Epithelial cell of esophagus (primary cell): ENCODE measurements at places on chromosomes 5 and 9.

- no peak for DNase-seq
These were observed 139.3 kb downstream of the PAX5 start for GRCh38 chr9:36894695-36895310.

GRCh38 chr5:134517553-134517952 is 7.9 kb upstream of the JADE2 start:
- DNase-seq: peak; percentile 39

GRCh38 chr5:61516946-61517345 is 184.9 kb downstream of the ZSWIM6 start:
- no peak for DNase-seq

- DNase-seq: no peak
These were observed 102.9 kb upstream of the LRRTM2 start for GRCh38 chr5:138978080-138978479.

- no peak for DNase-seq
These were observed 90.3 kb upstream of the PHYKPL start for GRCh38 chr5:178322736-178323540.

- no peak for DNase-seq
These were observed 52.4 kb upstream of the PPARGC1B start for GRCh38 chr5:149677731-149678130.

- DNase-seq: no peak
These were observed 291.9 kb upstream of the IRX1 start for GRCh38 chr5:3303777-3304176.

DNA sequence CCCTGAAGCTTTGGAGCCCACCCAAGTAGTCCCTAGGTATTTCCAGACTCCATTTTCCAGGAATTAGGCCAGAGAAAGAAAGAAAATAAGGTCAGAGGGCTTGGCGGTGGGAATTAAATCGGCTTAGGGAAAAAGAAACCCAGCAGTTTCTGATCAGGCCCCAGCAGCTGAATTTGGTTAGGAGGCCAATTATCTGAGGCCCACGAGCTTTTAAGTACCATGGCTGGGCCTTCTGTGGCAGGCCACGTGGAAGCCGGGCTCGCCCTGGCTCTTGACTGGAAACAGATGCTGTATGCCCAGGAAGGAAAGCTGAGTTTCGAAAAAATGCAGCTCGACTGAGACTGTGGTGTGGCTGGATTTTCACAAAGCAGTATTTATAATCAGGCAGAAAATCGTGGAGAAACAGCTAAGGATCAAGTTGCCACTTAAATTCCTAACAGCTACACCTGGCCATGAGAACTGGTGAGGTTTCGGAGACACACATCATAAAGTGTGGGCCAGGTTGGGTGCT is 75.1 kb upstream of the PANK3 start:
- DNase-seq: no peak

GRCh38 chr9:38708759-38709158 is 11.2 kb downstream of the FAM240B start:
- no peak for DNase-seq

GRCh38 chr5:137699336-137700281 is 36.3 kb downstream of the KLHL3 start:
- DNase-seq: no peak

DNA sequence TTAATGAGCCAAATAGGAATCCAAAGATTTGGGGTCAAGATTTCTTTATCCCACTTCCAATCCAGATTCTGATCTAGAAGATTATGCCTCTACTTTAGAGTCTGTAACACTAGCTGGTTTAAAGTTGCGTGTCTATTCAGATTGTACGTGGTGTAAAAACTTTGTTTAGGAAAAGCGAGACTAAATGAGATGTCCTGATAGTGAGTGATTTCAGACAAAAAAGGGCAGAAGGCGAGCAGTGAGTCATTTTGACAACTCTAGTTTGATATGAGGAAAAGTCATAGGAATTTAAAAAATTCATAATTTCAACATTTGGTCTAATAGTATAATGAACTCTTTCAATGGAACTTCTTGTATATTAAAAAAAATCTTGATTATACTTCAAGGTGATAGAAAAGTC is 119.6 kb upstream of the KLF9 start:
- peak; percentile 15 for DNase-seq

DNA sequence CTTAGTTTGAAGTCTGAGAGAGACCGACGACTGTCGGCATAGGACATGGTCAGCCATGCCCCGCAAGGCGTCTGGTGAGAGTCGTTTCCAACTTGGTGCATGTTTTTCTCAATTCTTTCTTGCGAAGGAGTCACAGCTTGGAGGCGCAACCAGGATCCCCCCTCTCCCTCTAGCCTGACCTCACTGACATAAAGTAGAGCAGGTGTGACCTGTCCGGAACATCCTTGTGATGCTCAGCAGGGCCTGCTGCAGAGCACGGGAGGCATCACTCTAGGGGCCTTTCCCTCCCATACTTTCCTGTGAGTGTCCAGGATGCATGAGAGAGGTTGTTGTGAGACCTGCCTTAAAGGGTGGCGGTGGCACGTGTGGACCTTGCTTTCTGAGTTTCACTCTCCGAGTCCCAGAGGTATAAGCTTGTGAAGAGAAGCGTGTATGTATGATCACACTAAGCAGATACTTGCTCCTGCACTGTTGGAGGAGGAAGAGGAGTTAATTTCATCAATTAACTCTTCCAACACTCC is 5.0 kb downstream of the TENT4A start:
- no peak for DNase-seq

- DNase-seq: no peak
These were observed 284.5 kb downstream of the SH3GL2 start for GRCh38 chr9:17863213-17863883.

DNA sequence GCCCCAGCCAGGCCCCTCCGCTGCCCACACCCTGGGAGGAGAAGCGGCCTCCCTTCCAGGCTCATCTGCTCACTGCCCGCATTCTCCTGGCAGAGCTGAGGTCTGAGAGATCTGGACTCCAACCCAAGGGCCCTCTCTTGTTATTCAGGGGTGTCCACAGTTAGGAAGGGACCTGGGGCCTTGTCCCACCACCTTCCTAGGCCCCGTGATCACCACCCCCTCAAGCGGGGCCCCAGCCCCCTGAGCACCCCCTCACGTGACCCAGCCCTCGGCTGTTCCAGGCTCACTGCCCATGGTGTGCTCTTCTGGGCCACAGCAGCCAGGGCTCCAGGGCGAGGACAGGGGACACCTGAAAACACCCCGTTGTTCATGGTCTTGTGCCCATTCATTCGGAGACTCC is 48.7 kb downstream of the NEURL1B start:
- DNase-seq: no peak

DNA sequence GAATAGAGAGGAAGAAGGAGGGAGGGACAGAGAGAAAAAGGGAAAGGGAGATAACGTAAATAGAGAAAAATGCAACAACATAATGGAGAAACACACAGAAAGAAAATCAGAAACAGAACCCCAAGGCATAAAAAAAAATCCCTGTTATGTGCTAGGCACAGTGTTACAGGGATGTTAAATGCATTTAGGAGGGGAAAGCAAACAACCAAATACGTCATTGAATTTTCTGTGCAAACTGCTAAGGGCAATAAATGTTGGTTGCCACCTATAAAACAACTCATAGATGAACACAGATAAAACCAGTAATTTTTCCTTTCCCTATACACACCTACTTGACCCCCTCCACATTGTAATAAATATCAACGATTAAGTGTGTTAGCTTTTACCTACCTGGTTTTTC is 51.3 kb upstream of the ASTN2 start:
- DNase-seq: no peak

DNA sequence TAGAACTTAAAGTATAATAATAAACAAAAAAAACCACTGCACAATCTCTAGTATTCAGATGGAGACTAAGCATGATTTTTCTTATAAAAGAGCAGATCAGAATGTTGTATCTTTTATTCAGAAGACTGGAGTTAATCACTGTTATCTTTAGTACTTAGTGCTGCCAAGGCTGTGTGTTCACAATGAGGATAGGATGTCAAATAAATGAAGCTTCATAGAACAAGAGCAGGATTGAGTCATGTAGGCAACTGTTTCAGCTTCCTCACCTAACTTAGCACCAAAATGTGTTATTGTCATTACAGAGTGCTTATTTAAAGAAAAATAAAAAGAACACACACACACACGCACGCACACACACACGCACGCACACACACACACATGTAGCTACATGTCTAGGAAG is 58.1 kb upstream of the CDKN2B start:
- no peak for DNase-seq

GRCh38 chr5:141051521-141051866 is 320 bp downstream of the PCDHB1 start:
- no peak for DNase-seq

DNA sequence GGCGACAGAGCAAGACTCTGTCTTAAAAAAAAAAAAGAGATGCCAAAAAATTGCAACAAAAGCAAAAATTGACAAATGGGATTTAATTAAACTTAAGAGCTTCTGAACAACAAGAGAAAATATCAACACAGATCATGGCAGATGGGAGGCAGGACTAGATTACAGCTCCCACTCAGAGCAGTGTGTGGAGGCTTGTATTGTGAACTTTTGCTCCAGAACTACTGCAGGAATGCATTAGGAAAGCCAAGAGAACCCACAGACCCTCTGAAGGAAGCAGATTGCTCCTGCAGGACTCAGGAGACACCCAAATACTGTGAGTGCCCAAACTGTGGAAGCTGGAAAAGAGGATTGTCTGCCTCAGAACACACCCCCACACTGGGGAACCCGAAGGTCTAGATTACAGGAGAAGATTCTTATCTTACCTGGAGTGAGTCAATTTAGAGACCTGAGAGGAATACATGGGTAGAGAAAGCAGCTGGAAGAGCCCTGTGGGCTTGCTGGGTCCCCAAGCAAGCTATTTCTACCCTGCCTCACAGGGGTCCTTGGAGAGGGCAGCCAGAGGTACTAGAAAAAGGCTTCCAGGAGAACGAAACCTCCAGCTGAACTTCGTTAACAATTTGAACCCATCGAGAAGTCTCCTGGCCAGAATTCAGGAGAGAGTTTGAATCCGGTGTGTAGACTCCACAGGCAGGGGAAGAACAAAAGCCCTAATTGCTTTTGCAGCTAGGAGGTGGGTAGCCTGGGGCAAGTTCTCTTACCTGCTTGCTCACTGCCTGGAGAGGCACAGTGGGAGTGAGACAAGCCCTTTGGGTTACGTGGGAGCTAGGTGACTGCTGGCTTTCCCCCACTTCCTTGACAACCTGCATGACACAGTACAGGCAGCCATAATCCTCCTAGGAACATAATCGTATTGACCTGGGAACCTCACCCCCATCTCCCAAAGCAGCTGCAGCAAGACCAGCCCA is 593.4 kb upstream of the RGMB start:
- peak; percentile 68 for DNase-seq

DNA sequence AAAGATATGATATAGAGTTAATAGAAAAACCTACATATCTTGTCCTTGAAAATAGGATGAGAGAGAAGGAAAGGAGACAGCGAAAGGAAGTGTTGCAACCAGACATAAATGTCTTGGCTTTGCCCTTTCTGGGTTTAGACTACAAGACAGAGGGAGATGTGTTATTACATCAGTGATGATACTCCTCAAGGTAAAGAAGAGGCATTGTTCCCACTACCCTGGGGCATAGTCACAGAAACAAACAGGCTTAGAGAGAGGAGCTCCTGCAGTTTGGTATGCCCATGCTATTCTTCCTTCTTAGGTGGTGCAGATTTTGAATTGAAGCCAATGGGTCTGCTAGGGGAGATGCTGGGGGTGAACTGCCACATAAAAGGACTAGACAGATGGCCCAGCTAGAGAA is 166.8 kb upstream of the RFX3 start:
- peak; percentile 2 for DNase-seq

DNA sequence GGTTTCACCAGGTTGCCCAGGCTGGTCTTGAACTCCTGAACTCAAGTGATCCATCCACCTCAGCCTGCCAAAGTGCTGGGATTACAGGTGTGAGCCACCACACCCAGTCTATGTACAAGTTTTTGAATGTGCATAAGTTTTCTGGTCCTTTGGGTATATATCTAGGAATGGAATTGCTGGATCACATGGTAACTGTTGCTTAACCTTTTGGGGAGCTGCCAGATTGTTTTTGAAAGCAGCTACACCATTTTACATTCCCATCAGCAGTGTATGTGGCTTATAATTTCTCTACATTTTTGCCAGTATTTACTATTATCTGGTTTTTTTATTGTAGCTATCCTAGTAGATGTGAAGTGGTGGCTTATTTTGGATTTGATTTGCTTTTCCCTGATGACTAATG is 8.9 kb upstream of the LNPEP start:
- peak; percentile 44 for DNase-seq
